ENCODE measurements at places on chromosomes 4 and X. TPM values are rescaled to one million over a fixed set of nuclear protein-coding genes. Genes with fewer than 3 reads are reported as not detected.

DNA sequence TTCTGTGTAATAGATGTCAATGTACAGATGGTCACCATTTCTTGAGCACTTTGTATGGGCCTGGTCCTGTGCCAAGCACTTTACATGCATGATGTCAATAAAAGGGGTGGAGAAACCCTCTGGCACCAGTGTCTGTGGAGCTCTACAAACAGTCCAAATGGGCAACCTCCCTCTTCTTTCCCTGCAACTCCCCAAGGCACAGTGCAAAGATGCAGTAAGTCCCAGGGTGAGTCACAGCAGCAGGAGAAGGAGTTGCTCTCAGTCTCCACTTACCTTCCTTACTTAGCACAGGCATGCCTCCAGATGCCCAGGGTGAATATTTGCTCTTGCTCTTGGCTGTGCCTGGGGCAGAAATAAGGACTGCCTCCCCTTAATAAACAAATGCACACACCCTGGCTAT lies 4.3 kb downstream of the OCIAD2 start:
- no peak for DNase-seq

DNA sequence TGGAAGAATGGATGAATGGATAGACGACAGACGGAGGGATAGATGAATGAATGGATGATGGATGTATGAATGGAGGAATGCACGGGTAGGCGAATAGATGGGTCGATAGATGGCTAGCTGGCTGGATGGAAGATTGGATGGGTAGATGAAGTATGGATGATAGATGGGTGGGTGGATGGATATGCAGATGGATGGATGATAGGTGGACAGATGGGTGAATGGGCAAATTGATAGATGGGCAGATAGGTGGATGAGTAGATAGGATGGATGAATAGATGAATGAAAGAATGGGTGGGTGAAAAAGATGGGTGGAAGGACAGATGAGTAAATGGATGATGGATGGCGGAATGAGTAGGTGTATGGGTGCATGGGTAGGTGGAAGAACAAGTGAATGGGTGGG lies 57.3 kb downstream of the EVC2 start:
- DNase-seq = no peak

- DNase-seq = no peak
These were observed 81.6 kb downstream of the NAF1 start for GRCh38 chr4:163085085-163085484.

Gene MAMLD1
- 3.2 TPM for total RNA-seq

DNA sequence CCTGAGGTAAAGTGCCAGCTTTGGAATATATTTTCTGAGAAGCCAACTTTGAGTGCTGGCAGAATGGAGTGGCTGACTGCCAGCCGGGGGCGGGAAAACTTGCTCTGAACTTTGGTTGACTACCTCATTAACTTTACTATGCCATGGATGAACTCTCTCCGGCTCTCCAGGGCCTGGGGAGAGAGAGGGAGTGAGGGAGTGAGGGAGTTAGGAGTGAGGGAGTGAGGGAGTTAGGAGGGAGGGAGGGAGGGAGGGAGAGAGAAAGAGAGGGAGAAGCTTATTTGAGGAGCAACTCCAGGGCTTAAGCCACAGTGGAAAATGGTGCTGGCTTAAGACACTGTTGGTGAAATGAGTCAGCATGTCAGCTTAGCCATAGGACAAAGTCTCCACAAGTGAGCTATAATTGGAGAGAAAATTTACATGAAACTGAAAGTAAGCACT lies 280.9 kb upstream of the RPS6KA3 start:
- DNase-seq = no peak

DNA sequence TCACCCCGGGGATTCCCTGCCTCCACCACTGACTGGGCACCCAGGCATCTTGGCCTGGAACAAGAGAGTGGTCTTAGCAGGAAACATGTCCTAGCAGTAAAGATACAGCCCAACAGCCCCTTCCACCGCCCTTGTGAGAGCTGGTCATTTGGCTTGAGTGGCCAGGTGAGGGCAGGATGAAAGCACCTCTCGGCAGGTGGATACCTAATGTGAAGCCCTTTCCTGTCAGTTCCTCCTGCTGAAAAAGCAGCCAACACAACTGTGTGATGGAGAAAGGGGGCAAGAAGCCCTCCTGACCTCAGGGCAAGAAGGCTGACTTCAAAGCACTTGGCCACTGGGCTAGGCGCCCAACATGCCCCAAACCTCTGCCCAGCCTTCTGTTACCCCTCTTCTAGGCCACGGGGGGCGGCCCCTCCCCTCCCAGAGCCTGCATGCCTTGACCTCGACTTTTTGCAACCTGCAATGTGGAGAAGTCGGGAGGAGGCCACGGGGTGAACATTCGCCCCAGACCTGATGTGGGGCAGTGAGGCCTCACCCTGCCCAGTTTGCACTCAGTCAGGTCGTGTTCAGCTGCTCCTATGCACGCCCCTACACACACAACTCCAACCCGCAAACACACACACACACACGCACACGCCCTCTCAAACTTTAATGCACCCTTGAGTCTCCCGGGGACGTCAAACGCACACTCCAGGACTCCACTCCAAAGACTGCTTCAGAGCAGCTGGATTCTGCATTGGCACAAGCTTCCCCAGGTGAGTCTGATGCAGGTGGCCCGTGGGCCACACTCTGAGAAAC lies 1.1 kb downstream of the LGI2 start:
- DNase-seq = no peak

Gene HTR2C
- not detected for total RNA-seq

Gene TLR1
- 6.9 TPM for total RNA-seq

- no peak for DNase-seq
These were observed 37.7 kb downstream of the ERVMER34-1 start for GRCh38 chr4:52713456-52713937.

DNA sequence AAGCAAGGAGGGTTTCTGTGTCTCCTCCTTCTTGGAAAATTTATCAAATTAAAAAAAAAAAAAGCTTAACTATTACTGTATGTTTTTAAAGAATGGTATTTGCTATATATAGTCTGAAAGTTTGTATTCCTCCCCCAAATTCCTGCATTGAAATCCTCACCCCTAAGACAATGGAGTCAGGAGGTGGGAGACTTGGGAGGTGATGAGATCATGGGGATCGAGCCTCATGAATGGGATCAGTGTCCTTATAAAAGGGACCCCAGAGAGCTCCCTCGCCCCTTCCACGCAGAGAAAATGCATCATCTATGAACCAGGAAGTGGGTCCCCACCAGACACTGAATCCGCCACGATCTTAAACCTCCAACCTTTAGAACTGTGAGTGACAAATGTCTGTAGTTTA lies 50.1 kb downstream of the DHRSX start:
- DNase-seq = no peak

Gene PNMA3
- total RNA-seq = 1.9 TPM

DNA sequence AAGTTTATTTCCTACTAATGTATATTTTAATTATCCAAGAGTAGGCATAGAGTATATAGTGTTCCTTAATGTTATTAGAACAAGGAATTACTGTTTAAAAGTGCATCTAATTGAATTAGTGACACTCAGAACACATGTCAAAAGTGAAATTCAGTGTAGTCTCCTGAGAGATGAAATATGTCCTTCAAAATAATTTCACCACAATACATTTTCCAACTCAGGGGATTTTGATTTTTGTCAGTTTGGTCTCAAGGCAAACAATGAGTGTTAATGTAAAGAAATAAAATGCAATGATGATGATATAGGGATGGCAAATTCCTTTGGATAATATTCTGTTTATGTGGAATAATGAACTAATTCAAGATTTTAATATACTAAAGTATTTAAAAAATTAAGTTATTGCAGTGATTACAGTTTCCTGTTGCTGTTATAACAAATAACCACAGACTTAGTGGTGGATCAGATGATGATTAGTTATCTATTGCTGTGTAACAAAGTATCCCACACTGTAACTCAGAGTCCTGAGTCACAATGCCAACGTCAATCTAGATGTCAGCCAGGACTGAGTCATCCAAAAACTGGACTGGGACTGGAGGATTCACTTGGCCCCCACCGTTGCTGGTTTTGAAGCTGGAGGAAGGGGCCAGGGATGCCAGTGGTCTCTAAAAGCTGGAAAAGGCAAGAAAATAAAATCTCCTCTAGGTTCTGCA lies 148.0 kb upstream of the SLC7A11 start:
- DNase-seq = no peak

Gene ZCCHC18
- total RNA-seq = 0.42 TPM

GRCh38 chr4:182367153-182367552 lies 124.0 kb downstream of the TENM3 start:
- DNase-seq = no peak
